IPS DF 6.9 (cell line): ENCODE measurements at places on chromosomes 1 and 21.

DNA sequence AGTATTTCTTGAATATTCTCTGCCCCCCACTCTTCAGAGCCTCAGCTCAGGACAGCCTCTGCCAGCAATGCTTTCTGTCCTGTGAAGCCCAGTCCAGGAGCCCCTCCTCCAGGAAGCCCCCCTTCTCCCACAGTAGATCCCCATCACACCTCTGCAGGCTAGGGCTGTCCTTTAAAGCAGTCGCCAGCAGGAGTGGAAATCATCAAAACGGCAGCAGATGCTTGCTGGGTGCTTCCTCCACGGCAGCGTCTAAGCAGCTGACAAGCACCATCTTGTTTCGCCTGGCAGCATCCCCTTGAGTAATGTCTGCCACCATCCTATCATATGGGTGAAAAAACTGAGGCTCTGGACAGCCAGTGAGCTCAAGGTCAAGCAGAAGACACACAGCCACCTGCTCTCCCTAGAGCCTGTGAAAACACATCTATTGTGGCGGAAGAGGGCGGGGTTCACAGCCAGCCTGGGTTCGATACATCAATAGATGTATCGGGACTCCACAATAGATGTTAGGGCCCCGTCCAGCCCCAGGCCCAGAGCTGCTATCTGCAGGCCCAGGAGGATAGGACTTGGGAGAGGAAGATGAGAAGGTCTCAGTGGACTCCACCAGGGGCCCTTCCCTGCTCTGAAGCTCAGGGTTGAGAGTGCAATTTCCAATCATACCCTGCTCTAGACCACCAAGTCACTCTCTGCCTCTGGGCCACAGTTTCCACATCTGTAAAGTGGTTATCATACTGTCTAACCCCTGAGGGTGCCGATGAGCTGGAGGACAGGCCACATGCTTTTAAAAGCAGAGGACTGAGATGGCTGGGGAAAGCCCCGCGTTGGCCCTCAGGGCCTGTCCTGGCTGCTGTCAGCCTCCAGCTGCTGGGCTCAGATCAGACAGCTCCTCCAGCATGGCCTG, 17.5 kb downstream of the RUNX3 start:
- no peak for DNase-seq

- DNase-seq: no peak
Measured at GRCh38 chr1:53395671-53396215, 63.5 kb upstream of the DMRTB1 start.

DNA sequence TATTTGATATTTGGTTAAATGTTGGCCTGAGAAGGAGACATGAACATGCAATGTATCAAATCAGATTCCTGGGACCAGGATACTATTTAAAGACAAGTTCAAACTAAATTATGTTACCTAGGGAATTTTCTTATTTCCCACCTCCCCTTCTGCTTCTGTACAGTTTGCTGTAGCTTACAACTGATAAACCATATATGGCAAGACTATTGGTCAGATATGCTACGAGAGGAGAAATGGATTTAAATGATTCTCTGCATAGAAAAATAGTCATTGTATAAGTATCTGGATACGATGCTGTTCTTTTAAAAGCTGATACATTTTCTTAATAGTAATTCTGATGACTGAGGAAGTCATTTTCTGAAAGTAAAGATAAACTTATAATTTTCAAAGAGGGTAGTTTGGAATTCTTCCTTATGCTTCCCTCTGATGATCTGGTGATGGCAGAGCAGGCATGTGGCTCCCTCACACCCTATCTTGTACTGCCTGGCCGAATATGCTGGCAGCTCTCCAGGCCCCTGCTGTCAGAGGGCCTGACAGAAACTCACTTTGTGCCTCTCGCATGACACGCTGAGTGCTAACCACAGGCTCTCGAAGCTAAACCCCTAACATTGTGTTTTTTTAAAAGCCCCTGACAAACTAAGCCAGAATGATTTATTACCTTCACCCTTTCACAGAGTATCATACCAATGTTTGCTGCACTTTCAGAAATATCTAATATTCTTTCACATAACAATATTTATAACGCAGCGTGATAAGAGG, 19.4 kb downstream of the RRP15 start:
- no peak for DNase-seq

GRCh38 chr1:84913555-84913892, 20.5 kb upstream of the LPAR3 start:
- no peak for DNase-seq

- no peak for DNase-seq
Measured at GRCh38 chr21:29349702-29350101, 51.0 kb downstream of the BACH1 start.

DNA sequence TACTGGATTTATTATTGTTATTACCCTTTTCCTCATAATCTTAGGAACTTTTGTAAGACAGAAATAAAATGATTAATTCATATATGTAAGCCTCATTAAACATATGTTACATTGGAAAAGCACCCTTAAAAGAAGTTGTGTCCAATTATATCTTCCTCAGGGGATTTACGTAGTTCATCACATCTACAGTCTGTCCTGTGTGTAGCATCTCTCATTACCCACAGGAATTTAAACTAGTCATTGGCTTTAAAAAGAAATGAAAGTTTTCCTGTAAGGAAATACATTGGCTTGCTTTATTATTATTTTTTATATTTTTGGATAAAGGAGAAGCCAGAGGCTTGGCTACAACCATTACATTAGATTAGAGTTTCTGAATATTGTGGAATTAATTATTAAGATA, 56.1 kb downstream of the SWT1 start:
- no peak for DNase-seq

DNA sequence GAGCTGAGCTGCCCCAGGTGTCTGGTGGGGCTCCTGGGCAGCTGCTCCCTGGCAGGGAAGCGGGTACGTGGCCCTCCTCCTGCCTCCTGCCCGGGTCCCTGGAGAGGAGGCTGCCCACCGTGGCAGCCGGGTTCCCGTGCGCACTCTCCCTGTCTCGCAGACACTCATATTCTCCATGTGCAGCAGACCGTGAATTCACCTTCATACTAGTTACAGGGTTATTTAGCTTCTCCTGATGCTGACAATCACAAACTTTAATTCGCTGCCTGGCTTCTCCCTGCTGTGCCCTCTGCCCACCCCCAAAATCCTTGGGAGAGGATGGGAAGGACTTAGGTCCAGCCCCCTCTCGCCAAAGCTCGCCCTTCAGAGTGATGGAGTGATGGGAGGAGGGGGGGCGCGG, 95.3 kb downstream of the CASZ1 start:
- no peak for DNase-seq

- no peak for DNase-seq
Measured at GRCh38 chr21:46295996-46296752, 10.0 kb downstream of the YBEY start.

- DNase-seq: no peak
Measured at GRCh38 chr1:184770181-184770979, 15.7 kb upstream of the EDEM3 start.

GRCh38 chr1:14366091-14367018, 232.1 kb upstream of the KAZN start:
- no peak for DNase-seq

GRCh38 chr1:230421481-230421880, 4.7 kb downstream of the PGBD5 start:
- no peak for DNase-seq

GRCh38 chr1:50593515-50593914, 170.3 kb upstream of the DMRTA2 start:
- DNase-seq: no peak

GRCh38 chr21:40047993-40048730, 180.9 kb downstream of the PCP4 start:
- no peak for DNase-seq

DNA sequence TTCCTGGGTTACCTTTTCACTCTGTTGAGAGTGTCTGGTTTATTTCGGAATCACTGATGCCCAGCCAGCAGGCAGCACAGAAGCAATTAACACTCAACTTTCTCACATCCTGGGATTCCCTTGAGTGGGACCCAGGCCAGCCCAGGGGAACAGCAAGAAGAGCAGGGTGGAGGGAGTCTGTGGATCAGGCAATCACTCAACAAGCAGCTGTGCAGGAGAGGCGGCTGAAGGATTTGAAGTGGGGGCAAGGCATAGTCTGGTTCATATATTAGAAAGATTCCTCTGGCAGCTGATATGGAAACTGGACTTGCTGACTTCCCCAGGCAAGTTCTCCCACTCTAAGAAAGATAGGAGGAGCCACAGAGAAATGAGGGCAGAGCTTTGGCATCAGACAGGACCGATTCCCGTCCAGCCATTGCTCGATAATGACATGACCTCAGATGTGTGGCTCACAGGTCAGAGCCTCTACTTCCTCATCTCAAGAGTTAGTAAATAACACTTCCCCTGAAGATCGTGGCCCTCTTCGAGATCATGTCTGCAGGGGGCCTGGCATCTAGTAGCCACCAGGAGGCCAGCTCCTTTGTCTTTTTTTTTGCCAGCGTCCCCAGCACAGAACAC, 12.4 kb downstream of the EPHA8 start:
- DNase-seq: no peak

GRCh38 chr1:167110586-167110985, 16.7 kb downstream of the STYXL2 start:
- no peak for DNase-seq
